Left ventricle myocardium inferior (tissue), 1 donor: ENCODE measurements at places on chromosomes 7 and 10. TPM values are rescaled to one million over a fixed set of nuclear protein-coding genes. Genes with fewer than 3 reads are reported as not detected.
A peak's percentile ranks its signal among the peaks of the same experiment; 100 is the strongest.

- H3K36me3 ChIP-seq, result no peaks in the 10 kb centered on the region
- no peak for DNase-seq
- H3K4me3 ChIP-seq, result no peak overlapping the region
- H3K27me3 ChIP-seq, result peaks cover 10% of the 10 kb centered on the region
Measured at GRCh38 chr10:128884496-128885072, 582.5 kb upstream of the MGMT start.

The FAM237B gene
- total RNA-seq, result not detected

The NPFFR1 gene
- not detected for total RNA-seq

DNA sequence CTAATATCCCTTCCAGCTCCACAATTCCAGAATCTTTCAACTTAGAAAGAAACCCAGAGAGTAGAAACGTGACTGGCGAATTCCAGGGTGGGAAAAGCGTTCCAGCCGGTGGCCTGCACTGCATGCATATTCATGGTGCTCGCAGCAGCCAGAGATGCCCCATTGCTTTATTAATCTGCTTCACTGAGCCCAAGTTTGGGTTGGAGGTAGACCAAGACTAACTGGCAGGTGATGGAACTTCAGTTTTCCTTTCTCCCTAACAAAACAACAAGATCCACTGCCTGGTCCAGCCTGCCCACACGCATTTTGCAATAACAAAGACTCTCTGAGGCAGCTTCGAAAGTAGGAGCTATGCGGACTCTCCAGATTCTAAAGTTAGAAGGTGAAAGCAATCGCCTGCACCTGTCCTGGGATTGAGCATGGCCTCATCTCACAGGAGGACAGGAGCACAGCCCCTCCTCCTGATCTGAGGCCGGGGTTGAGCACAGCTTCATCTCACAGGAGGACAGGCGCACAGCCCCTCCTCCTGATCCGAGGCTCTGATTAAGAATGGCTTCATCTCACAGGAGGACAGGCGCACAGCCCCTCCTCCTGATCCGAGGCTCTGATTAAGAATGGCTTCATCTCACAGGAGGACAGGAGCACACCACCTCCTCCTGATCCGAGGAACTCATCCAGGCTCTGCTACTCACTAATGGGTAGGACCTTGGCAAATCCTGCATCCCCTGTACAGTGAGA, 127.8 kb upstream of the LANCL2 start:
- peaks cover 69% of the 10 kb centered on the region for H3K27me3 ChIP-seq
- no peak overlapping the region for H3K27ac ChIP-seq
- no peak overlapping the region for H3K4me3 ChIP-seq
- DNase-seq, result no peak
- no peaks in the 10 kb centered on the region for H3K36me3 ChIP-seq
- no peaks in the 10 kb centered on the region for H3K4me1 ChIP-seq

DNA sequence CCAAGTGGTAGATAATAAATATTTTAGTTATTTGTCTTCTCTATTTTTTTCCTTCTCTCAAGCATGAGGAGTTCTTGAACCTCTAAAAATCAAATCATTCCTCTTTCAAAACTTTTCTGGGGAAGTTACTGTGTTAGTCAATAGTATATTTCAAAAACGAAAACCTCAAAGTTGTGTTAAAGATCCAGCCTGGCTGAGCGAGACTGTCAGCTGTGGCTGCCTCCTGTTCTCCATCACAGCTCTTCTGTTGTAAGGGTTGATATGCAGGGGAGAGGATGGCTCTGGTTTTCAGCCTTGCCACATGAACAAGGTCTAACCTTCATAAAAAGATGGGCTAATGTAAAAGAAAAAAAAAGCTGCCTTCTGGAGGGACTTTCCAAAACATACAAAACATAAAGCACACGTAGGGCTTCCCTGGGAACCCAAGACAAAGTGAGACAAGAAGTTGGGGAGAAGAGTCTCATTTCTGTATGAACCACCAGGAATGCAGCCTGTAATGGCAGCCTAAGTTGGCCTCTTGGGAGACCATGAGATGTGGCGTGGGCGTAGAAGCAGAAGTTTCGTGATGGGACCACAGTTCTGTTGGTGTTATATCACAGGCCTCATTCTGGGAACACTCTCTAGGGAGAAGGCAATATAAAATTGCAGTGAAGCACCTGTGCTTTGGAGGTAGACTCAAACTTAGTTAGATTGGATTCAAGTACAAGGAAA, 77.9 kb upstream of the FHIP2A start:
- H3K4me3 ChIP-seq, result no peak overlapping the region
- peaks cover 87% of the 10 kb centered on the region for H3K4me1 ChIP-seq
- H3K27ac ChIP-seq, result peak overlapping the region; percentile 71
- no peak for DNase-seq
